Stimulated activated CD8-positive, alpha-beta memory T cell treated with anti-CD3 and anti-CD28 coated beads, Interleukin-4, amount 100 ng/mL, for 48 hours (primary cell): ENCODE measurements at places on chromosomes 7 and 10.

DNA sequence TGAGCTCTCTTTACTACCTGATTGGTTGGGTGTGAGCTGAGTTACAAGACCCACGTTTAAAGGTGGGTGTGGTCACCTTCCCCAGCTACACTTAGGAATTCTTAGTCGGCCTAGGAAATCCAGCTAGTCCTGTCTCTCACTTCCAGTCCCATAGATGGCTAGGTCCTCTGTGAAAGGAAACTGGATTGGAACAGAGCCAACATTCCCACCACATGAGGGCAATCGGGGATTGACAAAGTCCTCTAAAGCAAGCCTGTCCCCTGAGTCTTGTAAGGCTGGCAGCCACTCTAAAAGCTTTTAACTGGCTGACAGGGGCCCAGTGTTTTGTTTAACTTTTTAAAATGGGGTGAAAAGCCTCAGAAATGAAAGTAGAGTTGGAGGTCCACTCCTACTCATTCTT, 15.1 kb upstream of the CROT start:
- DNase-seq: no peak

DNA sequence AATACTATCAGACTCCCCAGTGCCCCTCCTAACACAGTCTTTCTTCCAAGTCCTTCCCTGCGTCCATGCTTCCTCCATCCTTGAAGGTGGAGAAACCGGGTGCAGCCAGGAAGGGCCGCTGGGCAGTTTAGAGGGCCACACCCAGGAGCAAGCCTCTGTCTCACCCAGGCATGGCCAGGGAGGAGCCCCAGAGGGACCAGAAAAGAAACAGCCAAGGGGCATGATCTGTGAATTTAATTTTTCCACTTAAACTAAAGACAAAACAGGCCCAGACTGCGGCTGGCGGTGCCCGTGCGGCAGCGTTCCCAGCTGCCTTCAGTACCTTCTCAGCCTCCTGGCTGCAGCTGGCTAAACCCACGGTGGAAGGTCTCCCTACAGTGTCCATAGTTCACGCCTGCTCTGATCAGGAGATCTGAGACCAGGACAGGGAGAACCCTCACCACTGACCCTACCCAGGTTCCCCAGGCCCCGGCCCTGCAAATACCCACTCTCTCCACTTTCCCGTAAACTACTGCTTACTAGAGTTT, 12.9 kb downstream of the UNCX start:
- DNase-seq: no peak

DNA sequence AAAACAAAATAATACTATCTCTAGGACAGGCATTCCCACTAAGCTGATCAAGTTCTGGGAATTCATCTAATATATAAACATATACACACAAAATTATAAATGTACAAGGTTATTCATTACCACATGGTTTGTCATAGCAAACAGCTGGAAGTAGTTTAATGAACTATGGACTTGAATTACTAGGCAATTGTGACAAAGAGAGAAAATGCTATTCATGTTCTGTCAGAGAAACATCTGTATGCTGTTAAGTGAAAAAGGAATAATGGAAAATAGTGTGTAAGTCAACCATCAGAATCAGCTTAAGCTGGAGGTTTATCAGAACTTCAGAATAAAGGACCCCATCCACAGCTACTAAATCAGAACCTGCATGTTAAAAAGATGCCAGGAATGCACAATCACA, 2.8 kb downstream of the ZNF248 start:
- DNase-seq: no peak

- no peak for DNase-seq
Observed at GRCh38 chr7:106314875-106315274, 30.1 kb upstream of the NAMPT start.

- no peak for DNase-seq
Observed at GRCh38 chr7:77561352-77561751, 24.3 kb downstream of the PTPN12 start.

DNA sequence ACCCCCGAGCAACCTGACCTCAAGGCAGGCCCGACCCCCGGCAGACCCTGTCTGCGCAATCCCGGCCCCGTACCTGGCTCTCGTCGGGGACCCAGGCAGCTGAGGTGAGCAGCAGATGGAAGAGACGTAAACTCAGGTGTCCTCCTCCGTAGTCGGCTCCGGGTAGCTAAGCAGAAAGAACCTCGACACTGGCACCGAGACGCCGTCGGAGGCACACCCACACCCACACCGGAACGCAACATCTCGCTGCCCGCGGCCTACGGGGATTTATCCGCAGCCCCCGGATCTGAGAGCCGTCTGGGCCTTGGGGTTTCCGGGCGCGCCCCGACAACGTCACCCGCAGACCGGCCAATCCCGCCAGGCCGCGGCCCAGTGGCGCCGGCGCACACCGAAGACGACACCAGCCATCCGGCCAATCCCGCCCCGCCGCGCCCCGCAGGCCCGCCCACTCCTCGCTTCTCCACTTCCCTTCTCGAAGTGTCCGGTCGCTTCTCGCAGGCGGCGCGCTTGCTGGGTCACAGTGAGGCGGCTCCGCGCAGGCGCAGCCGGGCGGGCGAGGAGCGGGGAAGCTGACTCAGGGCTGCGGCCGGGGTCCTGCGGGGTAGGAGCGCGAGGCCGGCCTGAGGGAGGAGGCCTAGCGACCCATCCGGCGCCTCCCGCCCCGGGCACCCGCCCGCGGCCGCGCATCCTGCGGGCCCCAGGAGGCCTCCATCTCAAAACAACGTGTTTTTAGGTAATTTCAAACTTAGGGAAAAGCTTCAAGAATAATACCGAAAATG, at the start of gene ZFAND2A:
Gene ZFAND2A (minus strand): TSS at position 306 of the 779 bp plus-strand sequence. CDS start 1,984 bp downstream, outside the sequence.
- peak; percentile 100 for DNase-seq

DNA sequence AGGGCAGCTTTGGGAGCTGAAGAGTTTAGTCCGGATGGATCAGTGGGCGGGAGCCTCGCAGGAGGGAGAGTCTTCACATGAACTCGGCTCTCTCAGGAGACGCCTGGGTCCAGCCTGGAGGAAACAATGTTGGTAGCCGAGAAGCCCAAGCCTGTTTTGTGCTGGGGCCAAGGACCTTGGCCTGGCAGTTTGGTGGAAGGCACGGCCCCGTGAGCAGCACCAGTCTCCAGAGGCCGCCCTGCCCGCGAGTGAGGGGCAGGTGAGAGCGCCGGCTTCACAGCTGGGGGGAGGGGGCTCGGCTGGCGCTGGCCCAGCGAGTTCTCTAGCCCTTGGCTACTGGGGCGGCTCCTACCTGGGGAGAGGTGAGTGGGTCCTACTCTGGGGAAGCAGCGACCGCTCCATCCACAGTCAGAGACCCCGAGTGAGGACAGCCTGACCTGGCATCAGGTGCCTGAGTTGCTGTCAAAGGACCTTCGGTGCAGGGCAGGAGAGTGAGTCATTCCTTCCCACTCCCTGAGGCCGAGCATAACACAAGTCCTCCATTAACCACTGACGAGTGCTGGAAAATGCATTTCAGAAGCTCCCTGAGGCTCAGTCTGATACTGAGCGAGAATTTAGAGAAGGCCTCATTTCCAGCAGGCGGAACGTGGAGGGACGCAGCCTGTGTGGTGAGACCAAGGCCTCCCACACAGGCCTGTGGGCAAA, 89.3 kb upstream of the DIP2C start:
- DNase-seq: no peak

- DNase-seq: no peak
Observed at GRCh38 chr7:116305485-116306408, 95.4 kb downstream of the TES start.

GRCh38 chr10:44980309-44981171, 1.9 kb upstream of the DEPP1 start:
- DNase-seq: no peak

DNA sequence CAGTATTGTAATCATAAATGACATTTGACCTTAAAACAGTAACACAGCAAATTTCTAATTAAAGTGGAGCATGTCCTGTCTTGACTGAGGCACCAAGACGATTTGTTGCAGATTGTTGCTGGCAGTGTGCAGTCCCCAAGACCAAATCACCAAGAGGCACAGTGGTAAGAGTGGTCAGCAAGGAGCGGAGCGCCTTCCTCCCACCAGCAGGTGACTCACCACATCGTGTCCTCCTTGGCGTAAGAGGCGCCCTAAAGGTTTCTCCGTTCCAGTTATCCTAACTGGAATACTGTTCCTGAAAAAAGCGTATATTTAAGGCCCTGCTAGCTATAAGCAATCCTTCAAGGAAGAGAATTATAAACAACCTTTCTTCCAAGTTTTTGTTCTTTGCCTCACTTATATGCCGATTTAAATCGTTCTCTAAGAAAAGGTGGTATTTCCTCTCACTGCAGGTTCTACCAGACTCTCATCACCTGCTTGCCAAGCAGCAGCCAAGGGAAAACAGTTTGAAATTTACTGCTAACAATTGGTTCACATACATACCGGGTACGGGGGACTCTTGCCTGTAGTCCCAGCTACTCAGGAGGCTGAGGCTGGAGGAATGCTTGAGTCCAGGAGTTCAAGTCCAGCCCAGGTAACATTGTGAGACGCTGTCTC, 10.7 kb upstream of the REPIN1 start:
- DNase-seq: no peak

DNA sequence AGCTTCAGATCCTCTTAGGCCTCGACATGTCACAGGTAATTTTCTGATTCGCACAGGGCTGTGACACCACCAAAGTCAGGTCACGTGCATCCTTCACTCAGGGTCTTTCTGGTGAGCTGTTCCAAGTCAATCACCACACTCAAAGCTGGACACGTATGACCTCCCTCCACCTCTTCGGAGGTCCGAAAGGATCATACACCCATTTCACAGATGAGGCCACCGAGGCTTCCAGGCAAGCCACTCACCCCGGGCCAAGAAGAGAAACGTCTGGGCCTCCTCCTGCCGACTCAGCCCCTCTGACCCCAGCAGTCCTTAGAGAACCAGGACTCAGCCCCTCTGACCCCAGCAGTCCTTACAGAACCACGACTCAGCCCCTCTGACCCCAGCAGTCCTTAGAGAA, 74.6 kb downstream of the FOXL3 start:
- DNase-seq: no peak

DNA sequence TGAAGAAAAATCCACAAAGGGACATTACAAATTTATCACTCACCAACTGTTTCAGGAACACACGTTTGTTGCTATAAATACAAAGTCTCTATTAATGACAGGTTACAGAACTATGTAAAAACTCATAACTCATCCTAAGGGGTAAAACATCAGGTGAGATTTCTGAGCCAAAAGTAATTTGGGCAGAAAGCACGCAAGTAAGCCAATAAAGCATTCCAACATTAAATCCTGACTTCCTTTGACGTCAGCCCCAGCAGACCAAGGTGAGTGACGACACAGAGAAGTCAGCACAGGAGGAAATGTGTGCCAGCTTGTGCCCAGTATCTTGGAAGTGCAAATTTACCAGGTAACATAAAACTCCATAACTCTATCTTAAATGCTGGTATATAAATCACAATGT, 45.7 kb downstream of the IMMP2L start:
- DNase-seq: no peak

DNA sequence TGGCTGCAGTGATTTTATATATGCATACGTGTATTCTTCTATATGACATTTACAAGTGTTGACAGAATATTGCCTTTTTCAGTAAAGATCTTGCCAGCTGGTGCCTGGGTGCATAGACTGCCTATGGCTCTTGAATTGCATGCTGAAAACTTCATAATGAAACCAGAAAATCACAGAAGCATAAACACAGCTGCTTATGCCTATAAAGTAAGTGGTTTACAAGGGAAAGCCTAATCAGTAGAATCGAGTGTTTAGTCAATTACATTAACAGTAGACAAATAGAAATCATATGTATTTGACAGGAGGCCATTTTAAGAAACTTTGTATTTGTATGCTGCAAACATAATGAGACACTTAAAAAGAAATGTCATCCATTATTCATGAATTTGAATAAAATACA, 82.5 kb downstream of the TMEM168 start:
- DNase-seq: no peak

- peak; percentile 66 for DNase-seq
Observed at GRCh38 chr10:16520900-16521299, 779 bp downstream of the C1QL3 start.
